ENCODE measurements at places on chromosomes 6 and 20.

GRCh38 chr6:160253714-160254113, 4.9 kb downstream of the SLC22A2 start:
- no peak for DNase-seq

- no peak for DNase-seq
Observed at GRCh38 chr20:19958219-19958618, 58.9 kb upstream of the NAA20 start.

GRCh38 chr20:63102721-63103375, 96.1 kb upstream of the BHLHE23 start:
- DNase-seq = peak; percentile 26

- no peak for DNase-seq
Observed at GRCh38 chr6:160775792-160776580, 73.9 kb downstream of the PLG start.

GRCh38 chr20:12435268-12435667, 517.6 kb downstream of the BTBD3 start:
- DNase-seq = no peak

- no peak for DNase-seq
Observed at GRCh38 chr20:9886227-9886626, 47.4 kb upstream of the PAK5 start.

DNA sequence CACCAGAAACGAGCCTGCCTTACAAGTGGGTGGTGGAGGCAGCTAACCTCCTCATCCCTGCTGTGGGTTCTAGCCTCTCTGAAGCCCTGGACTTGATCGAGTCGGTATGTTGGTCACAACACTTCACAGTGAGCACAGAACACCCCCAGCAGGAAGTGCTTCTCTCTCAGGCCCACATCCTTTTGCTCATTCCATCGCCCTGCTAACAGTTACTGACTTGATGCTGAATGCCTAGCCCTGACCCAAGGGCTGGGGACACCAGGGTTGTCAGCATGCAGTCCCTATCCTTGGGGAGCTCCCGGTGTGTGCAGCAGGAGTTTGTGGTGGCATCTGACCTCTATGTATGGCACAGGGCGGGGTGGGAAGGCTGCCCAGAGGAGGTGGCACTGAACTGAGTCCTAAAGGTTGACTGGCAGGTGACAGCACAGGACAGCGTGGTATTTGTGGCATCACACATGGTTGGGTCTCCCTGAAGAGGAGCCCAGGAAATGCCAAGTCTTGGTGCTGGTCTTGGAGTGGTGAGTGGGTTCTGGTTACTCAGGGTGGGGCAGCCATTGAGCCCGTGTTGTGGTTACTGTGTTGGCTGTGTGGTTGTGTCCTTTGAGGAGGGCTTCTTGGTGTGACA, 26.7 kb downstream of the GTSF1L start:
- DNase-seq = no peak

DNA sequence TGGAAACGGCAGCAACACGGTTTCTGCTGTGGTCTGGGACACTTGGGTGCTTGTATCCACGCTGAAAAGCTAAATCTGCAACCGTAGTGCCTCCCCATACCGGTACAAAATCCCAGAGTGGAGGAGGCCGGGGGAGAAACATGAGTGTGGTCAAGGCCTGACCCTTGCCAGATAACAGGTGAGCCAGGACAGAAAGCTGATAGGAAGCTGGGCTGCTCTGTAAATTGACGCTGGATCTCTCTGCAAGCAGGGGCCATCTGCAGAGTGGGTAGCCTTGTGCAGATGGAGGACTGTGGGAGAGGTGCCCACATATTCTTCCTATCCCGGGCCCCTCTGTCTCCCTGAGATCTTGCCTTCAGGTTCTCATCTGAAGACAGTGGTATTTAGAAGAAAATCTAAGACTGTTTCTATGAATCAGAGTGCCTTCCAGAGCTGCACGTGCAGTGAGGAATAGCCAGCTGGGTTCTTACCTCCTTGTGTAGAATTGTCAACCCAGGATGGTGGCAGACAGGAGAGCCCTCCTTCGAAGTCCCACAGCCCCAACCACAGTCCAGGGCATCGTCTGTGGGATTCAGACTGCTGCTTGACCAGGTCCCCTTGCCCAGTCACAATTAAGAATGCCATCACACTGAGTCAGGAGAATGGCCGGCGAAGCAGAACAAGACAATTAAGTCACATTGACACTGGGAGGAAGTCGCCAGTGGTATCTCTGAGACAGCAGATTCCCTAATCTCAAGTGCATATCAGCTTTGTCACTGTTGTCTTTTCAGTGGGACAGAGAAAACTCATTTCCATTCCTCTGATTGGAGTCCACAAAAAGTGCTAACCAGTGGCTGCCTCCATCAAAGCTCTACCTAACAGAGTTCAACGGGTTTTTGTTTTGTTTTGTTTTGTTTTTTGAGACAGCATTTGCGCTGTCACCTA, 100.0 kb upstream of the RIPOR2 start:
- DNase-seq = no peak

GRCh38 chr6:36345681-36346466, 9.2 kb upstream of the BNIP5 start:
- no peak for DNase-seq

GRCh38 chr6:134436281-134436815, 118.4 kb upstream of the SGK1 start:
- no peak for DNase-seq

- DNase-seq = no peak
Observed at GRCh38 chr6:83086751-83087150, 19.3 kb downstream of the DOP1A start.

- DNase-seq = no peak
Observed at GRCh38 chr6:127547904-127548649, 28.9 kb upstream of the C6orf58 start.

GRCh38 chr20:57133926-57134650, 132.4 kb downstream of the BMP7 start:
- no peak for DNase-seq

DNA sequence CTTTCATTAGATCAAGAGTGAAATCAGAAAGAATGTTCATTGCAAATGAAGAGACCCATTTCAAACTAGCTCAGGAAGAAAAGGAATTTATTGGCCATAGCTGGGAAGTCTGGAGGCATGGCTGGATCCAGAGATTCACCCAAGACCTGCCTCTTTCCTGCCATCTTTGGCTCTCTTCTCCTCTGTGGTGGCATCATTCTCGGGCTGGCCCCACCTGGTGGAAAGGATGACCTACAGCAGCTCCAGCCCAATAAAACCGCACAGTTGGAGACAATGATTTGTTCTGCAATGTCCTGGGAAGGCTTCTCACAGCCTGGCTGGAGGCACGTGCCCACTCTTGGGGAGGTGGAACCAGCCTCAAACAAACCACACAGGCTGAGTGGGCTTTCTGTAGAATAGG, 18.1 kb upstream of the FERMT1 start:
- DNase-seq = no peak

- no peak for DNase-seq
Observed at GRCh38 chr6:4563156-4563555, 213.0 kb upstream of the CDYL start.

- no peak for DNase-seq
Observed at GRCh38 chr6:25136854-25137253, 142.3 kb upstream of the CARMIL1 start.

- DNase-seq = no peak
Observed at GRCh38 chr6:26477426-26477825, 19.7 kb downstream of the BTN2A1 start.

- no peak for DNase-seq
Observed at GRCh38 chr6:221531-222349, 70.5 kb upstream of the DUSP22 start.

- no peak for DNase-seq
Observed at GRCh38 chr6:168913866-168914469, 339.7 kb downstream of the THBS2 start.

GRCh38 chr6:147586044-147586443, 77.6 kb downstream of the SAMD5 start:
- no peak for DNase-seq

- DNase-seq = no peak
Observed at GRCh38 chr6:161788531-161788930, 514.7 kb upstream of the AGPAT4 start.

GRCh38 chr6:146974351-146974750, 229.9 kb upstream of the STXBP5 start:
- DNase-seq = no peak

DNA sequence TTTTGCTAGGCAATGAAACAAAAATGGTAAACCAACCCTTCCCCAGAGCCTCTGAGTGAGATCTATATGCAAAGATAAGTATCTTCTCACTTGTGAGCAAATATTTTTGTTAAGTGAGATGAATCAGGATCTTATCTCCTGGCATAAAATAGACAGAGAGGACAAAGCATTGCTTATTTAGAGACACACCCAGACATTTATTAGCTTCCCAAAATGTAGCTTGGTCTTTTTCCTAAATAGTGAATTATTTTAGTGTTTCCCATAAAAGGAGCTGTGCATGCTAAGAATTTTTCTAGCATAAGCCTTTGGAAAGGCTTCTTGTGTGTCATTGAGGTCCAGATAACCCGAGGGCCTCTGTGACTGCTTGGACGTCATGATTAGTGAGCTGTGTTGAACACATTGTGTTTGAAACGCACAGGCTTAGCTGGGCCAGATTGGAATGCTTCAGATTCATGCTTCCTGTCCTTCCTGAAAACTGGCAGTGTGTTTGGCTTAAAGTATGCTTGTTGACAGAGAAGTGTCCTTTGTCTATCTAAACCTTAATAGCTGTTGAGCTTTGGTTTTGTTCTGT, 16.5 kb downstream of the MTHFD1L start:
- DNase-seq = peak; percentile 27

GRCh38 chr6:73955800-73956199, 259.8 kb downstream of the CD109 start:
- no peak for DNase-seq

DNA sequence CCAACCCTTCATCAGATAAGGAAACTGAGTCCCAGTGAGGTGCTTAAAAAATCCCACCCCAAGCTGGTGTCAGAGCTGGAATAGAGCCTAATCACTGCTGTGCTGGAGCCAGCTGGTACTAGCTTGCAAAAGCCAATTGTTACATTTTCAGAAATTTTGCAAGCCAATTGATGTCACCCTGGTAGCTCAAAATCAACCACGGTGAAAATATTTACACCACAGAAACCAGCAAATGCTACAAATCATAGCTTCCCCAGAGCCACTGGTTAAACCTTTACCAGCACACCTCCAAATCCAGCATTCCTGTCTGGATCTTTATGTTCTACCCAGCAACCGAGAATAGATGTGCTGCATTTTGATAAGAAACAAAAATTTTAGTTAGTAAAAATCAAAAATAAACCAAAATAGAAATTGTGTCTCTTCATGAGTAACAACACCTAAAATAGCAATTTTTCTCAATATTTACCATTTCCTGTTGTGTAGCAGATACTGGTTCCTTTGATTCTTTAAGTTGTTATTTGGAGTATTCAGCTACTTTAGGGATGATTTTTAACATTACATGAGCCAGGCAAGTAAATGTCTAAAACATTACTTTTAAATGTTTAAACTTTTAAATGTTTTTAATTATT, 7.2 kb upstream of the LCA5 start:
- DNase-seq = no peak

- no peak for DNase-seq
Observed at GRCh38 chr20:15240801-15241200, 903.4 kb upstream of the FLRT3 start.

Measured in right kidney (tissue), 9 donors.